ENCODE measurements at places on chromosomes 7 and 10.

- no peak overlapping the region for H3K4me3 ChIP-seq
- no peak for DNase-seq
- H3K27me3 ChIP-seq, result no peaks in the 10 kb centered on the region
- peak overlapping the region; percentile 36 for H3K27ac ChIP-seq
- H3K36me3 ChIP-seq, result no peaks in the 10 kb centered on the region
- no peaks in the 10 kb centered on the region for H3K4me1 ChIP-seq
Measured at GRCh38 chr7:112495156-112495788, 14.5 kb downstream of the LSMEM1 start.

- H3K4me3 ChIP-seq, result no peak overlapping the region
- H3K27me3 ChIP-seq, result no peaks in the 10 kb centered on the region
- H3K36me3 ChIP-seq, result no peaks in the 10 kb centered on the region
- no peaks in the 10 kb centered on the region for H3K4me1 ChIP-seq
- no peak overlapping the region for H3K27ac ChIP-seq
Measured at GRCh38 chr10:123392182-123392963, 238.2 kb downstream of the BUB3 start.

GRCh38 chr7:32335107-32335506 lies 155.1 kb downstream of the LSM5 start:
- no peaks in the 10 kb centered on the region for H3K27me3 ChIP-seq
- H3K36me3 ChIP-seq, result no peaks in the 10 kb centered on the region
- H3K4me1 ChIP-seq, result no peaks in the 10 kb centered on the region
- DNase-seq, result no peak
- H3K27ac ChIP-seq, result no peak overlapping the region

DNA sequence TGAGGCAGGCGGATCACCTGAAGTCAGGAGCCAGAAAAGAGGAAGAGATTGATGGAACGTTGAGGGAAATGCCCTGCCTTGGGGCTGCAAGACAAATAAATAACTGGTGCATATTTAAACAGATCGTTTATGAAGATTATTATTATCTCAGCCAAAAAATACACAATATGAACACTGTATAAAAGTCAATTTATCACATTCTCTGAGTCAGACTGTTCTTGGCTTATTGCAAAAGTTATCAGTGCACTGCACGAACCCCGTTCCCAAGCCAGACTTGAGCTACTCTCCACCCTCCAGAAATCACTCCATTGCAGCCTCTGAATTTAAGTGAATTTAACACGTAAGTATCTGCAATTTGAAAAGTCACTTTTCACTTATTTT lies 1.6 kb downstream of the DNMBP start:
- H3K36me3 ChIP-seq, result no peaks in the 10 kb centered on the region
- H3K27me3 ChIP-seq, result no peaks in the 10 kb centered on the region
- DNase-seq, result no peak
- H3K4me1 ChIP-seq, result peaks cover 45% of the 10 kb centered on the region
- peak overlapping the region; percentile 64 for H3K4me3 ChIP-seq

DNA sequence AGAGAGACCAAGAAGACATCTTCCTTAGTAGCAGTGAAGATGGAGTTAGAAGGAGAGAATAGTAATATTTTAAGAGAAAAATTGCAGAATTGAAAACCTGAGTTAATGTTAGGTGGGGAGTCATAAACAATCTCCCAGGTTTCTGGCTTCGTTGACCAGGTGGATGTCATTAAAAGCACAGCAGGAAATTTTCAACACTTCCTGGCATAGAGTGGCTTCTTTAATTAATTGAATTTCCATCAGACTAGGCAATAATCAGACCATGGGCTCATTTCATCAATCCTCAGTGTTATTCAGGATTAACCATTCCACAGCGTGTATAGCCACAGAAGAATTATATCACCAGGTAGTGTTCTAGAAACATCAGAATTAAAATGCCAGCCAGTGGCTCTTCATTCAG lies 268.2 kb downstream of the CCDC3 start:
- H3K4me3 ChIP-seq, result no peak overlapping the region
- H3K27ac ChIP-seq, result no peak overlapping the region
- no peak for DNase-seq
- no peaks in the 10 kb centered on the region for H3K27me3 ChIP-seq
- H3K36me3 ChIP-seq, result no peaks in the 10 kb centered on the region

- DNase-seq, result no peak
- H3K27ac ChIP-seq, result no peak overlapping the region
- H3K4me3 ChIP-seq, result no peak overlapping the region
- peaks cover 27% of the 10 kb centered on the region for H3K36me3 ChIP-seq
- no peaks in the 10 kb centered on the region for H3K27me3 ChIP-seq
- H3K4me1 ChIP-seq, result no peaks in the 10 kb centered on the region
Measured at GRCh38 chr7:105096306-105096705, 82.3 kb downstream of the KMT2E start.

DNA sequence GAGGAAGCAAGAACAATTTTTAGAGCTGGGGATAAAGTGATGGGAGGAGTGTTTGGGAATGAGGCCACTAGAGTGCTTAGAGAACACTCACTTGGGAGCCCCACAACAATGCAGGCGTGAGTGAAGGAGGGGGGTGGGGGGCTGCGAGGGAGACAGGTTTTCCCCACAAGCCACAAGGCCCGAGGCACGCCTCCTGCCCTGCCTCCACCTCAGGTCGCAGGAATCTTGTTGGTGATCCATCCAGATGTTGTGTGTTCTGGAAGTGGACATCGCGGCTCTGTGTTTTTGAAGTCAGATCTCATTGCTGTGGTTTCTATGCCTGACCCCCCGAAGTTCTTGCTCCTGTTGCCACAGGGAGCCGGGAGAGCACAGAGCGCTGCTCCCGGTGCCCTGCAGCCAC lies 178.0 kb upstream of the BMPER start:
- H3K4me1 ChIP-seq, result peaks cover 15% of the 10 kb centered on the region
- no peaks in the 10 kb centered on the region for H3K27me3 ChIP-seq
- no peak overlapping the region for H3K4me3 ChIP-seq

- H3K4me1 ChIP-seq, result peaks cover 25% of the 10 kb centered on the region
- no peaks in the 10 kb centered on the region for H3K27me3 ChIP-seq
- peak; percentile 31 for DNase-seq
- peak overlapping the region; percentile 90 for H3K27ac ChIP-seq
Measured at GRCh38 chr10:12348294-12348869, 965 bp upstream of the CAMK1D start.

GRCh38 chr10:93746844-93747284 lies 10.9 kb upstream of the LGI1 start:
- no peaks in the 10 kb centered on the region for H3K36me3 ChIP-seq
- H3K27ac ChIP-seq, result peak overlapping the region; percentile 66
- H3K27me3 ChIP-seq, result no peaks in the 10 kb centered on the region

DNA sequence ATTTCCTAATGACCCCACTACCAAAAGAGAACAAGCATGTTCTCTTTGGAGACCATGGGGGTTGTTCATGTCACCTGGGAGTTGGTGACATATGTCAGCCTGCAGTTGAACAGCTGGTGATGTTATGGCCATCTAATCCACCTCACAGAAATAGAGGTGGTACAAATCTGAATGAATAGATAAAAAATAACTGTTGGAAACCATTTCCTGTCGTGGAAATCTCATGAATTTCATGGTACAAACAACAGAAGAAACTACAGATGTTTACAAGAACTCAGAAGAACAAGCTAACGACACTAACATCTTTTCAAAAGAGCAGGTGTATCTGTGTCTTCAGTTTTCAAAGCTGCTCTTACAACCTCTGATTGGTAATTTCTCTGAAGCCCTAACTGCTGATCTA lies 81.3 kb downstream of the RAPGEF5 start:
- H3K27ac ChIP-seq, result no peak overlapping the region
- no peaks in the 10 kb centered on the region for H3K4me1 ChIP-seq
- H3K36me3 ChIP-seq, result no peaks in the 10 kb centered on the region
- no peak overlapping the region for H3K4me3 ChIP-seq
- DNase-seq, result no peak

- H3K4me1 ChIP-seq, result peaks cover 3% of the 10 kb centered on the region
Measured at GRCh38 chr10:77915319-77916105, 11.0 kb downstream of the DLG5 start.

- H3K27me3 ChIP-seq, result no peaks in the 10 kb centered on the region
- peaks cover 99% of the 10 kb centered on the region for H3K4me1 ChIP-seq
- H3K36me3 ChIP-seq, result no peaks in the 10 kb centered on the region
- no peak overlapping the region for H3K4me3 ChIP-seq
- peak; percentile 13 for DNase-seq
Measured at GRCh38 chr10:124728830-124729661, 15.1 kb downstream of the FAM53B start.

- H3K4me3 ChIP-seq, result no peak overlapping the region
- peaks cover 9% of the 10 kb centered on the region for H3K4me1 ChIP-seq
- no peak for DNase-seq
- no peaks in the 10 kb centered on the region for H3K36me3 ChIP-seq
Measured at GRCh38 chr7:154857728-154858681, 144.9 kb downstream of the PAXIP1 start.

GRCh38 chr10:3763852-3764625 lies 21.0 kb downstream of the KLF6 start:
- H3K27ac ChIP-seq, result no peak overlapping the region
- H3K27me3 ChIP-seq, result no peaks in the 10 kb centered on the region
- no peak overlapping the region for H3K4me3 ChIP-seq
- peaks cover 19% of the 10 kb centered on the region for H3K4me1 ChIP-seq
- H3K36me3 ChIP-seq, result no peaks in the 10 kb centered on the region

- H3K36me3 ChIP-seq, result no peaks in the 10 kb centered on the region
- H3K27ac ChIP-seq, result no peak overlapping the region
- no peak for DNase-seq
Measured at GRCh38 chr10:119470920-119471702, 71.4 kb downstream of the RGS10 start.

- no peaks in the 10 kb centered on the region for H3K27me3 ChIP-seq
- no peak overlapping the region for H3K4me3 ChIP-seq
- no peaks in the 10 kb centered on the region for H3K36me3 ChIP-seq
- no peak for DNase-seq
- peaks cover 4% of the 10 kb centered on the region for H3K4me1 ChIP-seq
Measured at GRCh38 chr10:30445711-30446110, 11.7 kb downstream of the MAP3K8 start.

DNA sequence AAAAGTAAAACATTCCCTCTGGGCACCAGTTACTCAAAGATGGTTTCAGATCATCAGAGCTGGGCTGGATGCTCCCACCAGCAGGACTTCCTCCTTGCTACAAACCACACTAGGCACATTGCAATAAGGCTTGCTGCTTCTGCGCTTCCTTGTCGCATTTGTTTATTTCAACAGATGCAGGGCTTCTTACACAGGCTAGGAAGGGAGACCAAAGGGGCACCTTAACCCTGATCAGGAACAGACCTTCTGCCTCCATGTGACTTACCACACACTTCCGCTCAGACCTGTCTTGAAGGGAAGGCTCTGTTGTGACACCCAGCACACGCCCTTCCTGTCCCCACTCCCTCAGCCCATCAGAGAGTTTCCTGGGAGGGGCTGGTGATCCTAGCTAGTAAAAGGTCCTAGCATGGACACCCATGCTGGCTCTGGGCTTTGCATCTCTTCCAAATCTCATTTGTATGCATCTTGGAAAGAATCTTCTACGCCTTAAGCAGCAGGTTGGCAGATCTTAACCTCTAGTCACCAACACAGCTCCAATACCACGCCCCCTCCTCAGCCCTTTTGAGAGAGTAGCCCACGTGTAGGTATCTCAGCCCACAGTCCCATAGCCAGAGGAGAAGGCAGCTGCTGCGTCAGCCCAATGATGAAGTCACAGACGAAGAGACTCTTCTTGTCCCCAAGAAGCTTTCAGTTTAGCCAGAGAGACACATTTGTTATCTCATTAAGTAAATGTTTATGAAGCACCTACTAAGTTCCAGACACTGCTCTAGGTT lies 47.1 kb upstream of the SVIL start:
- DNase-seq, result no peak
- no peak overlapping the region for H3K27ac ChIP-seq
- H3K36me3 ChIP-seq, result peaks cover 21% of the 10 kb centered on the region
- no peaks in the 10 kb centered on the region for H3K27me3 ChIP-seq
- no peak overlapping the region for H3K4me3 ChIP-seq
- H3K4me1 ChIP-seq, result peaks cover 6% of the 10 kb centered on the region

- no peaks in the 10 kb centered on the region for H3K36me3 ChIP-seq
- no peaks in the 10 kb centered on the region for H3K4me1 ChIP-seq
- no peak overlapping the region for H3K27ac ChIP-seq
Measured at GRCh38 chr7:23098460-23098859, 7.1 kb upstream of the KLHL7 start.

GRCh38 chr7:44693641-44694313 lies 54.9 kb upstream of the ZMIZ2 start:
- H3K27me3 ChIP-seq, result no peaks in the 10 kb centered on the region
- H3K4me3 ChIP-seq, result no peak overlapping the region
- H3K27ac ChIP-seq, result no peak overlapping the region
- H3K4me1 ChIP-seq, result no peaks in the 10 kb centered on the region
- peaks cover 71% of the 10 kb centered on the region for H3K36me3 ChIP-seq

Data from transverse colon (tissue), 4 donors.